Thyroid gland (tissue), 4 donors: ENCODE measurements at places on chromosomes 5 and 9. TPM values are rescaled to one million over a fixed set of nuclear protein-coding genes. Genes with fewer than 3 reads are reported as not detected.

DNA sequence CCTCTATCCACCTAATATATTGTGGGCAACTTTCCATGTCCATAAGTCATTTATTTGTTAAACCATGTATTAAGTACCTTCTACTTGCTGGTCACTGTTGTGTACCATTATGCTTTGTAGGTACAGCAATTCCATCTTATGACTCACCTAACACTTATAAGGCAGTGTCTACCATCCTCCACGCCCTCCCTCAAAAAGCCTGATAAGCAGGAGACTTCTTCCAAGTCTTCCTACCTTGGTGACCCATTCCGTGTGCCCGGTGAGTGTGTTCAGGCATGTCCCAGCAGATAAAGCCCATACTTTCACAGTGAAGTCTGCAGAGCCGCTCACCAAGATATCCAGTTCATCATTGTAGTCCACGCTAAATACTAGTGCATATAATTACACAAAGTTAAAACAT, 17.4 kb downstream of the FBXW2 start:
- H3K27ac ChIP-seq = no peak overlapping the region
- H3K27me3 ChIP-seq = no peaks in the 10 kb centered on the region
- H3K36me3 ChIP-seq = peaks cover 34% of the 10 kb centered on the region
- H3K4me1 ChIP-seq = no peaks in the 10 kb centered on the region
- no peak for DNase-seq

DNA sequence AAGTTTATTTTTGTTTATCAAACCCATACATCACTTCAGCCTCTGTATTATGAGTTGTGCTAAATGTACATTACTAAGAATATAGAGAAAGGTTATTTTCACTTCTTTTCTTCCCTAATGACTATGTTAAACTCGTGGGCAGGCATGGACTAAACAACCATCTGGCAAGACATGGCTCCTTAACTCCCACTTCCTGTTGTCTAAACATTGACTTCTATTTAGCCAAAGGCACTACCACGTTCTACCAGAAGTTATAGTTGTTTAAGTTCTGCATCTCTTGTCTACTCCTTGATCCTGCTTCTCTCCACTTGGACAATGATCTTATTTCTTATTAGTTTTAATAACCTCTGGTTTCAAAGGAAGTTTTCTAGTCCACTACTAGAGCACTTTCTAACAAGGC, 136.1 kb downstream of the MACIR start:
- H3K27me3 ChIP-seq = no peaks in the 10 kb centered on the region
- H3K4me1 ChIP-seq = no peaks in the 10 kb centered on the region
- no peaks in the 10 kb centered on the region for H3K36me3 ChIP-seq
- H3K27ac ChIP-seq = no peak overlapping the region
- DNase-seq = no peak

- H3K27ac ChIP-seq = no peak overlapping the region
- H3K4me1 ChIP-seq = no peaks in the 10 kb centered on the region
- no peaks in the 10 kb centered on the region for H3K36me3 ChIP-seq
- DNase-seq = no peak
These were observed 16.8 kb upstream of the ATP6V1G1 start for GRCh38 chr9:114570742-114571141.

- H3K4me3 ChIP-seq = no peak overlapping the region
- no peaks in the 10 kb centered on the region for H3K36me3 ChIP-seq
- H3K4me1 ChIP-seq = no peaks in the 10 kb centered on the region
- no peak overlapping the region for H3K27ac ChIP-seq
- no peak for DNase-seq
- H3K27me3 ChIP-seq = no peaks in the 10 kb centered on the region
These were observed 371.5 kb downstream of the PRELID2 start for GRCh38 chr5:145463634-145464033.

DNA sequence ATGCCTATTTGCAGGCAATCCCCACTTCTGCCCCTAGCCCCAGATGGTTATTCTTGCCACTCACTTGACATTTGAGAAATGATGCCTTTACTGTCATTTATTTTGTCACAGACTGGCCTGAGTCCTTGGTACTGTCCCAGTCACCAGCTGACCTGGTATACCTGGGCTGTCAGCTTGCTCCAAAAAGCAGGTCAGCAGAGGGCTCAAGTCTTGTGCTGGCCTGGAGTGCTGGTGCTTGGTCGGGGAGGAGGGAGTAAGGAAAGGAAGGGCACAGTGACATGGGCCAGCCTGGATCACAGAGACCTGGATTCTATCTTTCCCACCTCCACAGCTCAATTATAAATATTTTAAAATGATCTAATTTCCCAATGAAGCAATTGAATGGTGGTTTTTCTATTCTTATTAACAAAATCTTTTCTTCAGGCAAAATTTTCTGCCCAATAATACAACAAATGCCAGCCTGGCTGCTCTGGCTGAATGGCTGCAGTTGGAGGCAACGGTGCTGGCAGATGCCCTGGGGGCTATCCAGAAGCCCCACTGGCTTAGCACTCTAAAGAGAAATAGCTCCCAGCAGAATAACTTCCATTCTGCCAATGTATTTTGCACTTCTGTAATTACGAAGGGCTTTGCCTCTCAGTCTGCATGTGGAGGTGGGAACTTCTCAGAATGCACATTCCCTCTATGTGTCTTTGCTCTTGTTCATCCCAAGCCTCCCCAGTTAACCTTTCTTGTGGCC, 160.6 kb downstream of the GADD45G start:
- H3K27ac ChIP-seq = no peak overlapping the region
- no peaks in the 10 kb centered on the region for H3K36me3 ChIP-seq
- H3K27me3 ChIP-seq = no peaks in the 10 kb centered on the region
- DNase-seq = no peak
- no peaks in the 10 kb centered on the region for H3K4me1 ChIP-seq

GRCh38 chr9:69801989-69802388, 18.6 kb upstream of the CFAP95 start:
- no peak overlapping the region for H3K4me3 ChIP-seq
- no peaks in the 10 kb centered on the region for H3K27me3 ChIP-seq
- H3K4me1 ChIP-seq = no peaks in the 10 kb centered on the region
- no peak for DNase-seq
- H3K27ac ChIP-seq = no peak overlapping the region

DNA sequence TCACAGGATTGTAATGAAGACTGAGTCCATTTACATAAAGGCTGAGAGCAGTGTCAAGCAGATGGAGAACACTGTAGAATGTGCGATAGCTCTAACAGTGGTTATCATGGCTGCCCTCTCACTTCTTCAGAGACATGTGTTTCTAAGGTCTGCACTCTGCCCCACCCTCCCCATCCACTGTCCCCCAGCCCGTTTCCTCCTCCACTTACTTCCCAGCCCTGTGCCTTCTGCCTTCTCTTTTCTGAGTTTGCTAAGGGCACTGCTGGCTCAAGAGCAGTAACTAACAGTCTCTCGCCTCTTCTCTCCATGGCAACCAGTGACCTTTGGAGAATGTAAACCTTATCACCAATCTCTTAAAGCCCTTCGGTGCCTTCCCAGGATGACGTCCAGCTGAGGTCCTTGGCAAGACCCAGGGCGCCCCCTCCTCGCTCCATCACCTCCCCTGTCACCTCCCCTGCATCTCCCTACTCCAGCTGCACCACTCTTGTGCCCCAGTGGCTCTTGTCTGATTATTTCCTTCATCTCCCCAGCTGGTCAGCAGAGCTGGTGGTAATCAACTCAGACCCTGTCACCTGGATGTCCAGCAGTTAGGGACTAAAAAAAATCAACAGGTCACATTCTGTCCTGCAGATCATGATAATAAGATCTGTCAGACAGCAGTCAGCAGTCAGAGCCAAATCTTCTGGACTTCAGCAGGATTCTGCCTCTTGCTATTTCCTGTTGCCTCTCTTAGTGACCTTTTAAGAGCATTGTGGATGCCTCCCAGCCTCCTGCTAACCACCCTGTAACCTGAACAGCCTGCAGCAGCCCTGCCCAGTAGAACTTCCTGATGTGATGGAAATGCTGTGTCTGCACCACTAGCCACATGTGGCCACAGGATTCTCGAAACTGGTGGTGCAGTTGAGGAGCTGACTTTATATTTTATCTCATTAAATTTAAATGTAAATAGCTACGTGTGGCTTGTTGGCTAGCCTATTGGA, 9.0 kb downstream of the FXN start:
- H3K4me1 ChIP-seq = peaks cover 9% of the 10 kb centered on the region
- no peak overlapping the region for H3K4me3 ChIP-seq
- no peaks in the 10 kb centered on the region for H3K27me3 ChIP-seq
- no peaks in the 10 kb centered on the region for H3K36me3 ChIP-seq
- peak; percentile 9 for DNase-seq

DNA sequence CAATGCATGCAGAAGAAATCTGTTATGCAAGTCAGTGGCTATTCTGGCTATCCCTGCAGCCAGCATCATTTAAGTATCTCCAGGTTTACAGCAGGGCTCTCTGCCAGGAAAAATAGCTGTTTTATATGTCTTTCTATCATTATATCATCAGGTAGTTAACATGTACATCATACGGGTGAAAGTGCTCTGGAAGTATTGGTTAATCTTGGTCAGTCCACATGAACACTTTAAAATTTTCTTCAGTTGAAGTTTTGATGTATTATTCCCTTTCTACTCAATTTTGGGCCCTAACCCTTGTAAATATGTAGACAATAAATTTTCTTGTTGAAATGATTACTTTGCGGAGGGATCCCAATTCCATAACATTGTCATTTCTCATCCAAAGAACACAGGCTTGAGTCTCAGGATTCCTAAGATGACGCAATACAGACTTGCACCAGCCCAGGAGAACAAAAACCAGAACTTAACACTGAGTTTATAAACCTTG, 67.5 kb downstream of the SEMA6A start:
- peaks cover 6% of the 10 kb centered on the region for H3K4me1 ChIP-seq
- no peaks in the 10 kb centered on the region for H3K36me3 ChIP-seq
- no peak for DNase-seq
- no peak overlapping the region for H3K27ac ChIP-seq
- no peaks in the 10 kb centered on the region for H3K27me3 ChIP-seq
- no peak overlapping the region for H3K4me3 ChIP-seq

DNA sequence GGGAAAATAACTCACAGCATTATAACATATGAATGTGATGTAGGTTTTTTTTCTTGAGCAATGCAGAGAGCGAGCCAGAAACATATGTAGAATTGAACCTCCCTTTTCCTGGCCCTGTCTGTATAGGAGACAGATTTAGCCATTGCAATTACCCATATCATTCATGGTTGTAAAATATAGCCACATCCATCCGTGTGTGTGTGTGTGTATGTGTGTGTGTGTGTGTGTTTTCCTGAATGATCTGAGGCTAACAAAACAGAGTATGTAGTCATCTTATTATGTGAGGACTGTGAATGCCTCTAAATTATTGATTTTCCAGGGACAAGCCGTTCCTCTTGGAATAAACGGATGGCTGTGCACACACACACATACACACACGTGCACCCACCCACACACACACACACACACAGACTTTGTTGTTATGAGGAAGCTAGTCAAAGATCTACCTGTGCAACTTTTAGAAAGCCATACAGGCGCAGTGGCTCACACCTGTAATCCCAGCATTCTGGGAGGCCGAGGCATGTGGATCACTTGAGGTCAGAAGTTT, 11.7 kb upstream of the DENND1A start:
- H3K4me3 ChIP-seq = no peak overlapping the region
- no peaks in the 10 kb centered on the region for H3K4me1 ChIP-seq
- H3K36me3 ChIP-seq = no peaks in the 10 kb centered on the region
- no peaks in the 10 kb centered on the region for H3K27me3 ChIP-seq
- no peak overlapping the region for H3K27ac ChIP-seq

GRCh38 chr5:33300209-33300742, 140.5 kb upstream of the TARS1 start:
- H3K27ac ChIP-seq = no peak overlapping the region
- no peaks in the 10 kb centered on the region for H3K36me3 ChIP-seq
- no peak overlapping the region for H3K4me3 ChIP-seq
- DNase-seq = no peak

- no peak overlapping the region for H3K27ac ChIP-seq
- no peaks in the 10 kb centered on the region for H3K27me3 ChIP-seq
- no peak for DNase-seq
- H3K4me1 ChIP-seq = no peaks in the 10 kb centered on the region
- H3K36me3 ChIP-seq = no peaks in the 10 kb centered on the region
These were observed 276.8 kb downstream of the GAS1 start for GRCh38 chr9:86670536-86670935.

GRCh38 chr5:58649716-58650115, 66.8 kb downstream of the RAB3C start:
- H3K36me3 ChIP-seq = no peaks in the 10 kb centered on the region
- no peak overlapping the region for H3K27ac ChIP-seq
- no peaks in the 10 kb centered on the region for H3K27me3 ChIP-seq
- no peak for DNase-seq
- H3K4me3 ChIP-seq = no peak overlapping the region
- H3K4me1 ChIP-seq = no peaks in the 10 kb centered on the region

- DNase-seq = no peak
- no peak overlapping the region for H3K4me3 ChIP-seq
- no peaks in the 10 kb centered on the region for H3K4me1 ChIP-seq
These were observed 1659.9 kb upstream of the C9orf72 start for GRCh38 chr9:29233193-29233592.

DNA sequence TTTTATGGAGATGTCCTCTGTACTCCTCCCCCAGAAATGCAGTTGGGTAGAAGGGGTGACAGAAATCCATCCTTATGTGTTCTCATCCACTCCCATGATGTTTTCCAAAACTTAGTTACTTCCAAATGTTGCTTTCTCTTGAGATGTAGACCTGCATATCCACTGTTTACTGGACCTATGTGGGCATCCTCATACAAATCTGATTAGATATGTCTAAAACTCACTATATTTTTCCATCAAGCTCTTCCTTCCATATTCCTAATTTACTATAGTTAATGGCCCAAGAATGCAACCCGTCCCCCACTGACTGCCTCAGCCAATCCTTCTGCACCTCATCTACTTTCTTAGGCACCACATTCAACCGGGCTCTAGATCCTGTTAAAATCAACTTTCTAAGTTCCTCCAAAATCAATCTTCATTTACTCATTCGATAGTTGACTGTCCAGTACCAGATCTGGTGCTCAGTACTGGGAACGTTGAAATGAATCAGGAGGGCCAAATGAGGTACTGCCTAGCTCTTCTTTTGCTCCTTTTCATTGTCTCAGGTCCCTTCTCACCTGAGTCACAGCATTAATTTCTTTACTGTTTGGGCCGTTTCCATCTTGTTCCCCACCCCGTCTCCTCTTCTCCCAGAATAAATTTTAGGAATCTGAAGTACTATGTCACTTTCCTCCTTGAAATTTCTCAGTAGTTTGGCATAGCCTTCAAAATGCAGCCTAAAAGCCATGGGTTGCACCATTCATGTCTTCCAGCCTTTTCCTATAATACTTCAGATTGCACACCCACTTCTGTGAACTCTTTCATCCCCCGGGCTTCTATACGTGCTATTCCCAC, 7.9 kb downstream of the PLK2 start:
- H3K36me3 ChIP-seq = peaks cover 30% of the 10 kb centered on the region
- no peak overlapping the region for H3K27ac ChIP-seq
- no peak overlapping the region for H3K4me3 ChIP-seq

The ADRB2 gene
- total RNA-seq = 5.1 TPM

The CDC20B gene
- not detected for total RNA-seq

The CSNK1G3 gene
- 43.5 TPM for total RNA-seq

The HAND1 gene
- not detected for total RNA-seq

The REEP5 gene
- 300 TPM for total RNA-seq

The SARDH gene
- not detected for total RNA-seq

The FBXW2 gene
- total RNA-seq = 46.9 TPM

The PTGES gene
- total RNA-seq = 5.3 TPM

The TEK gene
- 32.6 TPM for total RNA-seq

The GKAP1 gene
- 15.9 TPM for total RNA-seq
